ENCODE measurements at places on chromosomes 11 and 22. TPM values are rescaled to one million over a fixed set of nuclear protein-coding genes. Genes with fewer than 3 reads are reported as not detected.

DNA sequence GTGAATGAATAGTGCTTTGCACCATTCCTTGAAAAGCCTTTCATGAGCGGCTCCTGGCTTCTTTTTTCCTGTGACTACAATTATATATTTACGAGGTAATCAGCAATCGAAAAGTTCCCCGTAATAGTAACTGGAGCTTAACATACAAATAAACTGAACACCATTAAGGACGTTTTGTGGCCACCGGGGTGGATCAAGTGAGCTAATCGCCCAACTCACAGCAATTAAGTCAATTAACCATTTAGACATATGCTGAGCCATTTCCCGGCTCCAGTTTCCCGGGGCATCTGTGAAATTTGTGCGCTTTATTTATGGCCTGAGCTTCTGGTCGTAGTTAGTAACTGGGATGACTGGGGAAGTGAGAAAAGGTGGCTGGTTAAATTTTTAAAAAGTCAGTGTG, 465.2 kb downstream of the MIAT start:
- no peak for DNase-seq

DNA sequence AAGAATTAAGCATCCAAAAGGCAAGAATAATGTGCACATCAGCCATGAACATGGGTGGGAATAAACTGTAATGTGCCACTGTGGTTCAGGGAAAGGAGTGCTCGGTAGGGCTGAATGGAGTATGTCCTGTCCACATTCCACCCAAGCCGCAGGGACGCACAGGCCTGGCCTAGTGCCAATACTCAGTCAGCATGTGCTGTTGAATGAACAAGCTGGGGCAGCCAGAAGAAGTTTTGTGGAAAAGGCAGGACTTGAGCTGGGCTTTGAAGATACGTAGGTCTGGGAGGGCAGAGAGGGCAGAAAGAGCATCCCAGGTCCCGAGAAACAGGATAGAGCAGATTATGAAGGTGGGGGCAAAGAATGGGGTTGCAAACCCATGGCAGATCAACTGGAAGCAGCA, 60.0 kb upstream of the PLET1 start:
- peak; percentile 23 for DNase-seq

GRCh38 chr11:105244160-105244825, 104.7 kb upstream of the CARD18 start:
- DNase-seq, result no peak

GRCh38 chr22:27135031-27135981, 477.9 kb downstream of the MIAT start:
- DNase-seq, result no peak

- DNase-seq, result no peak
Measured at GRCh38 chr11:36264973-36265344, 24.3 kb downstream of the COMMD9 start.

Gene IRAG1
- polyA plus RNA-seq, result 12.9 TPM

Gene CRACR2B
- polyA plus RNA-seq, result 20.7 TPM

Gene IGLL1
- 0.51 TPM for polyA plus RNA-seq

Gene SYCE3
- not detected for polyA plus RNA-seq
